Activated CD4-positive, alpha-beta T cell treated with anti-CD3 and anti-CD28 coated beads for 24 hours (primary cell): ENCODE measurements at places on chromosomes 2 and 18.

DNA sequence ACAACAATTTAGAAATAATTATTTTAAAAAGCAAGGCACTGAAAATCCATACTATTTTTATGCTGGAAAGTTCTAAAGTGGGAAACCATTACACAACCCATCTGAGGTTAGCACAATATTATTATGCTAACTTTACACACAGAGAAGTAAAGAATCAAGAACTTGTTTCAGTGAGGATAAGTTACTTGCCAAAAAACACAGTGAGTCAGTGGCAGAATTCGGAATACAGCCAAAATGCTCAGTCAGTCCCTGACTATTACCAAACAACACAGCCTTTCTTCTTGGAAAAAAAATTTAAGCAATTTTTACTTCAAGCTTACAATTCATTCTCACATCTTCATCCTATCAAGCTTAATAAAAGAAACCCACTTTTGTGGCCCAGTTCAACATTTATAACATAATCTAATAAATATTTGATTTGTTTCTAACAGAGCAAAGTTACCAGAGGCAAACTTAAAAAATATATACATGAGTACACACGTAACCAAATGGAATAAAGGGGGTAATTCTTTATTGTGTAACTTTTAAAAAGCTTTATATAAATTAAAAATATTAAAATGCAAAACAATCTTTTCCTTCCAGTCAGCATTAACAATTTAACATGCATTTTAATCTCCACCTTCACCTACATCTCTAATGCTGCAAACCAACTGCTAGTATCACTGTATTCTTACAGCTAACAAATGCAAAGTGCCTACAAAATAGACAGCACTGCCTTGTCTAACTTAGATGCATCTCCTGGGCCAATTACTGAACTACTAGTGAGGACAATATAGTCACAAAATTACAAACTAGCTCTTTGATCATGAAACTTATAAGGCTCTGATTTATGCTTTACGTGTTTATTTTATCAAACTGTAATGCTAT is 55.2 kb downstream of the CCDC88A start:
- DNase-seq: no peak

DNA sequence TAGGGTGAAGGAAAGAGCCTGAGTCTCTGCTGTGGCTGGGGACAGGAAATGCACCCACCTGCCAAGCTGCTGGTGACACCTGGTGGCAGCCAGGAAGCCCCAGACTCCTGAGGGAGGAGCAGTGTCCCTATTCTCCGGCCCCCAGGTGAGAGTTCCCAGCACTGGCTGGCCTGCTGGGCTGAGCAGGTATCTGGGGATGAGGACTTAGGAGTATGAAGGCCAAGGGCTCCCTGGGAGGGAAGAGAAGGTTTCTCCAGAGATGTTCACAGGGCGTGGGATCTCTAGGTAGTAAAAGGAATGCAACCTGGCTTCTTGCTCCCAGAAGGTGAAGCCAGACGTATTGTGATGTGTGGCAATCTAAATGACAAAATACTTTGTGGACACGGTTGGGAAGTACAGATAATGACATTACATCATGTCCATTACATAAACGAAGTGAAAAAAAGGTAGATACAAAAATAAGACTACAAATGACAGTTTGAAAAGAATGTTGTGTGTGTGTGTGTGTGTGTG is 75.8 kb upstream of the SLC1A4 start:
- DNase-seq: no peak

- DNase-seq: no peak
Observed at GRCh38 chr2:57598551-57598950, 448.1 kb upstream of the VRK2 start.

GRCh38 chr2:2742726-2743125 is 411.7 kb upstream of the MYT1L start:
- DNase-seq: no peak

DNA sequence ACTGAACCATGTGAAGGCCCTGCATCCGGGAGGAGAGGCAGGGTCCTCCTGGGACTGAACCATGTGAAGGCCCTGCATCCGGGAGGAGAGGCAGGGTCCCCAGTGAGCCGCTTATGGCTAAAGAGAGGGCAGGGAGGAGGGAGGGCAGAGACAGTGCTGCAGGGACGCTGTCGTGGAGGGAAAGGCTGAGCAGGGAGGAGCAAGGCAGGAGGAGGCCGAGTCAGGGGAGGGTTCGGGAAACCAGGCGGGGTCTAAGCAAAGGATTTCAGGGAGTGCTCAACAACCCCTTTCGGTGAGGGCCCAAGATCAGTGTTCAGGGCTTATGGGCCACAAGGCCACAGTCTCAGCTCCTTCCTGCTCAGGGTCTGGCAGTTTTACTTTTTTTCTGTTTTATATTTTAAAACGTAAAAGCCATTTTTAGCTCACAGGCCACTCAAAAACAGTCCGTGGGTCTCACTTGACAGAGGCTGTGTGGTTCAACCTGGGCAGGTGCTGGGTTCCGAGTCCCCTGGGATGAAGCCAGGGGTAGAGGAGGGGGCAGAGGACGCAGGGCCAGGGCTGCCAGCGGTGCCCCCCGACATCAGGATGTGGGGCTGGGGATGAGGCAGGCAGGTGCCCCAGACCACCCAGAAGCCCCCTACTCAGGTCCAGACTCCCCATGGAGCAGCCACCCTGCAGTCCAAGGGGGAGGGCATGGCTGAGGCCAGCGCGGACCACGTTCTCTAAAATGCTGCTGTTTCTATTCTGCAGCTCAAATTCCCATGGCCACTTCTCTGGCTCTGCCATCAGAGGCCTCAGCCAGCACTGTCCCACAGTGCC is 5.2 kb downstream of the TMEM18 start:
- no peak for DNase-seq

DNA sequence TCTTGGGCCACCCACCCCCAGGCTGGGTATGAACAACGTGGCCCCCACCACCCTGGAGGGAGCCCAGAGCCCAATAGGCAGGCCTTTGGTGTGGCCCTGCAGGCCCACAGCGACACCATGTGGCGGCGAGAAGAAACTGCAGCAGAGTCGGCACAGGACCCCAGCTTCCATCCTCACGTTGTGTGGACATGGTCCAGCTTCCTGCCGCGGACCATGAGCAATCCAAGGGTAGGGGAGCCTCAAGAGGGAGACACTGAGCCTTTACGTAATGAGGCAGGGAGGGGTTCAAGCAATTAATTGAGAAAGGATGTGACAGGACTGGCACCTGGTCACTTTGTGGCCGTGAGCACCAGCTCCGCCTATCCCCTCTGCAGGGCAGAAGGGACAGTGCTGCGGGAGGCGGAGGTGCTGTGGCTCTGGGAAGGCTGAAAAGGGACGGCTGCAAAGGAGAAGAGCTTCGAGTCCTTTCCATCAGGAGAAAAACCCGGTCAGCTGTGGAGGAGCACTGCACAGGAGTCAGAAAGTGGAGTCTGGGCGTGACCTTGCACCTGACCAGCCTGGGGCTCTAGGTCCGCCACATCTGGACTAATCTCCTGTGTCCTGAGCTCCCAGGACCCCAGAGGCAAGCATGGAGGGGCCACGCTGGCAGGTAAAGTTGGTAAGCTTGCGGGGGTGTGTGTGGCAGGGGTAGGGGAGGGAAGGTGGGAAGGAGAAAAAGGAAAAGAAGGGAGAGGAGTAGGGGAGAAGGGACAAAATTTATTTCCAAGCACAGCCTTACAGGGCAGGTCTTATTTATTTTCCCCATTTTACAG is 44.9 kb downstream of the TMEM37 start:
- no peak for DNase-seq

GRCh38 chr2:188318161-188318749 is 26.6 kb downstream of the GULP1 start:
- no peak for DNase-seq

- DNase-seq: no peak
Observed at GRCh38 chr2:202109737-202110184, 36.7 kb downstream of the KIAA2012 start.

DNA sequence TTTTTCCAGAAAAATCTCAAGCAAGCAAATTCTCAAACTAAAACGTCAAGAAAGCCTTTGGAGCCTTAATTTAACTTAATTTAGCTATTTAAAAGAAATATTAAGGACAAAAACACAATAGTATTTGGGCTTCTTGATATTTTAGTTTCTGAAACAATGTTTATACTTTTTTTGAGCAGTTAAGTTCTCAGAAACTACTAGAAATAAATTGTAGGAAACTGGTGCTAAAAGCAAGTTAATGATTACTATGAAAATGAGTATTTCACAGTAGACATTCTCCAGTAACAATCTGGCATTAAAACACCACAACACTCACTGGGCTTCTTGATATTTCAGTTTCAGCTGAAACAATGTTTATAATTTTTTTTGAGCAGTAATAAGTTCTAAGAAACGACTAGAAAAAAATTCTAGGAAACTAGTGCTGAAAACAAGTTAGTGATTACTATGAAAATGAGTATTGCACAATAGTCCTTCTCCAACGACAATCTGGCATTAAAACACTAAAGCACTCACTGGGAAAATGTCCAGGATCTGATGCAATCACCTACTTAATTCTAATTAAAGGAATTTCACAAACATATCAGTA is 45.1 kb downstream of the TRAK2 start:
- DNase-seq: no peak

DNA sequence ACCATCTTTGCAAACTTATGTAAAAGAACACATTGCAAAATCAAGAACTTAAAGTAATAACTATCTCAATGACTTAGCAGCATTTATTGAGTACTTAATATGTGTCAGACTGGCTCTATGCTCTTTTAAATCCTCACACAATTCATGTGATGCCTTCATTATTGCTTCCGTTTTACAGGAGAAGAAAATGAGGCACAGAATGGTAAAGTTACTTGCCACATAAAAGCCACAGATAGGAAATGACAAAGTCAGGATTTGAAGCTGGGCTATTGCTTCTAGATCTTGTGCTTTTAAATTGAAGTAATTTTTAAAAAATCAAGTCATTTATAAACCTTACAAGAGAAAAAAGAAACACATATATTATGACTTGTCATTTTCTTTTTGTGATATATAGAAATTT is 174.2 kb downstream of the WDR7 start:
- DNase-seq: no peak

GRCh38 chr2:52356556-52356955 is 1324.6 kb upstream of the NRXN1 start:
- DNase-seq: no peak

DNA sequence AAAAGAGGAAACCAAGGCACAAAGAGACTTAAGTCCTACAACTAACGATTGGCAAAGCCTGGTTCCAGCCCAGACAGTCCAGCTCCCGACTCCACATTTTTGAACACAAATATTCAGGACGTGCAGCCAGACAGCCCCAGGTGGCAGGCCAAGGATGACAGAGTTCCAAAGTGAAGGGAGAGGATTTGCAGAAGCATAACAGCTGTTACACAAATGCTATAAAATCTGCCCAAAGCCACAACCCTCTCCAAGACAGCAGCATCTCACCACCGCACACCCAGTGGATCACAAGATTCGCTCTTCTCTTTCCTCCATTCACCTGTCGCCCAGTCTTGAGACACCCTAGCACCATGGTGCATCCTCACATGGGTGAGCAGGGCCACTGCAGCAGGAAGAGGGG is 227.1 kb upstream of the ID2 start:
- DNase-seq: no peak

DNA sequence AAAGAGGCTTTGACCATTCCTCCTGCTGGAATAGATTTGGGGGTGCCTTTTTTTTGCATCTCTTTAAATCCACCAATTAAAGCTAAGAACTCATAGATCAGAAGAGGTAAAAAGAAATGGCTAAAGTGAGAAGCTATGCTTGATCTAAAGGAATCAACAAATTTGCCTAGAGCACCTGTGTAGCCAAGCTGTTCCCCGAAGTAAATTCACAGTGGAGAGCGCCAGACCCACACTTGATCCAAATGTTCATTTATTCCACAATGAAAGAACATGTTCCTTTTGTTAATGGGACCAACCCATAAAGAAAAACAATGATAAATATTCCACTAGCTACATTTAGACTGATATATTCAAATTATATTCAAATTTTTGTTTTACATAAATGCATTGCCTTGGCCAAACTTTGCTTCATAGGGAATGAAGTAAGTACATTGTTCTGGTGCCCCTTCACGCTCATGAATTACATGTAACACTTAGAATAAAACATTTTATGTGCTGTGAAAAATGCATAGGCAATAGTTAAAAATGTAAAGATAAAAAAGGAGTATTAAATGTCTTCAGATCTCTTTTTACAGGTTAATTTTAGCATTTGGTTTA is 167.4 kb downstream of the PKP4 start:
- no peak for DNase-seq
